ENCODE measurements at places on chromosomes 11 and 22. TPM values are rescaled to one million over a fixed set of nuclear protein-coding genes. Genes with fewer than 3 reads are reported as not detected.
A peak's percentile ranks its signal among the peaks of the same experiment; 100 is the strongest.

- DNase-seq, result peak; percentile 72
These were observed 7.4 kb downstream of the DUSP8 start for GRCh38 chr11:1564535-1565172.

DNA sequence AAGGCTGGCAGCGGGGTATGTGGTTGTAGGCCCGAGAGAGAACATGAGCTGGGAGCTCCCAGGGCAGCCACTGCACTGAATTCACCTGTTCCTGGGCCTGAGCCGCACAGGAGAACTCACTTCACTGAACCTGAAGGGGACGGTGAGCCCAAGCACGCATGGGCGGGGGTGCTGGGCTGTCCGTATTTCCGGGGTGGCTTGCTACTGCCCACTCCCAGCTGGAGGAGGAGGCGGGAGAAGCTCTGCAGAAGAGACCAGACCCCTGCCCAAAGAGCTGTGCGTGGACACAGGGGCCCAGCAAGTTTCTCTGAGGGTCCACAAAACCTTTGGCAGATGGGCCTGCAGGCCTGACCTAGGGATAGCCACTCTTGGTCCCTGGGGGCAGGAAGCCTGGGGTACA lies 4.8 kb downstream of the TTLL12 start:
- DNase-seq, result no peak

SLC5A4 gene
- total RNA-seq, result not detected

BCO2 gene
- total RNA-seq, result 1.1 TPM

All from G401 (cell line).